ENCODE measurements at places on chromosomes 6 and 20.

GRCh38 chr6:19734519-19734918, 102.7 kb upstream of the ID4 start:
- no peak for DNase-seq

DNA sequence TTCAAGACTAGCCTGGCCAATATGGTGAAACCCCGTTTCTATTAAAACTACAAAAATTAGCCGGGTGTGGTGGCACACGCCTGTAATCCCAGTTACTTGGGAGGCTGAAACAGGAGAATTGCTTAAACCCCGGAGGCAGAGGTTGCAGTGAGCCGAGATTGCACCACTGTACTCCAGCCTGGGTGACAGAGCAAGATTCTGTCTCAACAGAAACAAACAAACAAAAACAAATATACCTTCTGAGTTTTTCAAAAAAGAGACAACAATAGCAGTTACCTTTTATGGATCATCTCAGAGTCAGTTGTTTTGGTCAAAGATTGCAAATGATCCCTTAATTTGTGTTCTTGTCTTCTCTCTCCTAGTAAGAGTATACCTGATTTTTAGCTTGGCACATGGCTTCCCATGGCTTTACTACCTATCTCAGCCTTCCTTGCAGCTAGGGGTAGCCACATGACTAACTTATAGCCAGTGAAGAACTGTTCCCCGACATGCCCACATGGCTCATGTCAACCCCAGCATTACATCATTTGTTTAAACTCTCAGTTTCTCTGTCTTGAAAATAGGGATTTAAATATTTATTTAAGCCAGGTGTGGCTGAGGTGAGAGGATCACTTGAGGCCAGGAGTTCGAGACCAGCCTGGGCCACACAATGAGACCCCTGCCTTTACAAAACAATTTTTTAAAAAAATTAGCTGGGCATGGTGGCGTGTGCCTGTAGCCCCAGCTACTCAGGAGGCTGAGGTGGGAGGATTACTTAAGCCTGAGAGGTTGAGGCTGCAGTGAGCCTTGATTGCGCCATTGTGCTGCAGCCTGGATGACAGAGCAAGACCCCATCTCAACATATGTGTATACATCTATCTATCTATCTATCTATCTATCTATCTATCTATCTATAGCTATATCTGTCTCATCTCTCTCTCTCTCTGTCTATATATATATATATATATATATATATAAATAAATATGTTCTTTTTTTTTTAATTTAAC, 25.0 kb upstream of the SLC9A8 start:
- DNase-seq: no peak

GRCh38 chr6:77123527-77123926, 339.8 kb downstream of the HTR1B start:
- no peak for DNase-seq

DNA sequence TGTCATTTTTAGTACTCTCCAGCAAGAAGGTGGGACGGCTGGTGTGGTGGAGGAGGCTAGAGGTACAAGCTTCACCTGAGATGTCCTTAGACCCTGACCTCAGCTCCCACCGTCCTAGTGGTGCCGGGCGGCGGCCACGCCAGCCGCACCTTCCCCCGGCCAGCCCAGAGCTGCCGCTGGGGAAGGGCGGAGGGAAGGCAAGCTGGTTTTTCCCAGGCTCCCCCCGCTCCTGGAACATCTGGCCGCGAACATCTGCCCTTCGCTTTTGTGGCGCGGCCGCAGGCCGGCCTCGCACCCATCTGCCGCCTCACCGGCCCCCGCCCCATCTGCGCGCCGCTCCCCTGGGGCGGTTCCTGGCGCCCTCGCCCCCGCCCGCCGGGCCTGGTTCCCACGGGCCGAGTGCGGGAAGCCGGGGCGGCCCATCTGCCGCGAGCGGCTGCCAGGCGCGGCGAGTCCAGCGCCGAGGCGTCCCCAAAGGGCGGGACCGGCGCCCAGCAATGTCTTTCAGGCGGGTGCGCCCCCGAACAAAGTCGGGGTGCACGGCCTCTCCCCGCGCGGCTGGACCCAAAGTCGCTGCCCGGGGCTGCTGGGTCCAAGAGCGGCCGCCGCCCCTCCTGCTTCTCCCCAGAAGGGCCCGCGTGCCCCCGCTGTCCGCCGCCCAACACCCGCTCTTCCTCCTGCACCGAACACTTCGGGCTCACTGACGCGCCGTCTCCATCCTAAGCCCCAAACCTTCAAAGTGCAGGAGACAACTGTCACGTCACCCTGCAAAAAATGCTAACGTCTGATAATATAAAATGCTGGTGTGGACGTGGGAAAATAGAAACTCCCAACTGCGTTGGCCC, 17.3 kb upstream of the ID1 start:
- DNase-seq: no peak

- DNase-seq: no peak
Measured at GRCh38 chr6:99846006-99846405, 148.0 kb downstream of the MCHR2 start.

DNA sequence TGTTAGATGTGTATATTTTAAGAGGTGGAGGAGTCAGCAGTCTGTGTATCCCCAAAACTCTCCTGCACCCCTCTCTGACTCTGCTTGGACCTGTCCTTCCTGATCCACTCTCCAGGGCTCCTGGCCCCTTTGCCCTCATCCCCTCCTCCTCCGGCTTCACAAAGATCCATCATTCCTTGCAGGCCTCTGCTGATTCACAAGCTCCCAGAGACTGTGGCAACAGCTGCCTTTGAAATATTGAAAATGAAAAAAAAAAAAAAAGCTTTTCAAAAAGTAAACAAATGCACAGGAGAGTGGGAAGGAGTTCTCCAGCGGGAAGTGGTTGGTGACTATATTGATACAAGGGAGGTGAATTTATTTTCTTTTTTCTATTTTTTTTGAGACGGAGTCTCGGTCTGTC, 330.2 kb upstream of the SULF2 start:
- DNase-seq: no peak

- no peak for DNase-seq
Measured at GRCh38 chr6:2171728-2172127, 73.7 kb downstream of the GMDS start.

DNA sequence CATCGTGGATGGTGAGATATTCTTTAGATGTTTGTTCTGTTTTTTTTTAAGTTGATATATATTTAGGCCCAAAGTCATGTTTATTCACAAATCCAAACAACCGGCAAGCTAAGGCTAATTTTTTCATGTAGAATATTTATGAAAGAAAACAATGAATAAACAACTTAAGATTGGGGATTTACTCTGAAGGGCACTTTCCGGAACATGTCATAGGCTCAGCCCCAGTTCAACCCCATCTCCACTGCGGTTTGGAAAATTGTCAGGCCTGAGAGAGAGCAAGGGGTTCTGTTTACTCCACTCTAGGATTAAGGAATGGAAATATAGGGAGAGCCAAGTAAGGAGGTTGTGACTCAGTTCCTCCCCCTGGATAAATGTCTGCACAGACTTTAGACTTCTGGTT, 18.3 kb downstream of the RPS6KA2 start:
- no peak for DNase-seq

DNA sequence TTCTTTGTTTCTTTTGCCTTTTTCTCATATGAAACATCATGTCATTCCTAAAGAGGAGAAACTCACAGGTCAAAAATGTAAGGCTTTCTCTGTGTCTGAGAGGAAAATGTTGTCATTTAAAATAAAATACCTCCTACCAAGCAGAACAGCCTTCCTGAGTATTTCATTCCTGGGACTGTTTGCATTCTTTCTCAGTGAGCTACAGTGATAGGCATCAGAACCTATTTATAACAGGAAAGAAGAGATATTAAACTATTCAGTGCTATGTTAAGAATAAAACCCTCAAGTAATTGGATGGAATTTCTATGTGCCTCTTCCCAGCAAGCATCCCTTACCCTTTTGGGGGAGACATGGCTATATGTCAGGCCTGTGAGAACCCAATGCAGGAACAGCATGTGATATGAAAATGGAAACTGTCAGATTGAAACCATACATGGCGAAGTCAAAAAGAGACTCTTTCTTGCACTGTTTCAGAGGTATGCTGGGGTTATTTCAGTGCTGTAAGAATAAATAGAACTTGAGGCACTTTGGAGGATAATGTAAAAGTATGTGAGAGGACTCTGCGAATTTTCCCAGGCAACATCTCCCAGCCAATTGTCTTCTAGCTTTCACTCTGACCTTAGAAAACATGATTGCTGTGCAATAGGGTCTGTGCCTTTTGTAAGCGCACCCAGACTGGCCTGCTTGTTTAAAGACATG, 133.8 kb upstream of the CCN2 start:
- no peak for DNase-seq

GRCh38 chr20:59988141-59988540, 29.9 kb downstream of the CDH26 start:
- DNase-seq: no peak

DNA sequence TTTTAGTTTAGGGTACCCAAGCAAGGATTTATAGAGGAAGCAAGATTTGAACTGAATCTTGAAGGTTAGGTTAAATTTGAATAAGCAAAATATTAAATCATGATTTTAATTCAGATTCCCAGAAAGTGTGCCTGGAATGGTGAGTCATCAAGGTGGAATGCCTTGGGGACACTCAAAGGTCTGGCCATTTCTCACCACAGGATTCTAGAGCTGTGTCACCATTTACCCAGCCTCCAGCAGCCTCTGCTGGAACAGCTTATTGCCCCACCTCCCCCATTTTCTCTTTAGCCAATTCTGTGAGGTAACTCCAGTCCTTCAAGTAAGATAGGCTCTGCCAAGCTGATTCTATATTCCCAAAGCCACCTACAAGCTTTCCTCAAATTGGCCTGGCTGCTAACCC, 181.4 kb downstream of the SIM1 start:
- DNase-seq: no peak

GRCh38 chr6:155954149-155954548, 498.5 kb upstream of the NOX3 start:
- no peak for DNase-seq

DNA sequence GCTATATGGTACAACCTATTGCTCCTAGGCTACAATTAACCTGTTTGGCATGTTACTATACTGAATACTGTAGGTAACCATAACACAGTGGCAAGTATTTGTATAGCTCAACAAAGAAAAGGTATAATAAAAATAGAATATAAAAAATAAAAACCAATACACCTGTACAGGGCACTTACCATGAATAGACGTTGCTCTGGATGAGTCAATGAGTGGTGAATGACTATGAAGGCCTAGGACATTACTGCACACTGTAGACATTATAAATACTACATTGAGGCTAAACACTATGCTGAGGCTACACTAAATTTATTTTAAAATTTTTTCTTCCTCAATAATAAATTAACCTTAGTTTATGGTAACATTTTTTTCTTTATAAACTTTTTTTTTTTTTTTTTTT, 18.6 kb downstream of the ELOVL5 start:
- no peak for DNase-seq

DNA sequence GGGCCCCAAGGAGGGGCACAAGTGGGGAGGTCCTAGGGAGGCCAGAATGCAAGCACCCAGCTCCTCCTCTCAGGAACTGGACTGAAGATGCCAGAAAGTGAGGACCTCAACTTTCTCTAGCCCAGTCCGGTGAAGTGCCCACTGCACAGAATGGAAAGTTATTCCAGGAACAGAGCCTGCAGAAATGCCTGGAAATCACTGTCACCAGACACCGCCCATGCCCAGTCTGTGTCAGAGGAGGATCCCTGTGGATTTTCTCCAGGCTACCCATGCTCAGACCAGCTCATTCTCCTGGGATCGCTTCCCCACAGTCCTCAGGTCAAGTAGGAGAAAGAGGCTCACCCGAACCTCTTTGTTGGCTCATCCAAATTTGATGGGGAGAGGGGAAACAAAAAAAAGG, 6.5 kb downstream of the PRPH2 start:
- DNase-seq: no peak

DNA sequence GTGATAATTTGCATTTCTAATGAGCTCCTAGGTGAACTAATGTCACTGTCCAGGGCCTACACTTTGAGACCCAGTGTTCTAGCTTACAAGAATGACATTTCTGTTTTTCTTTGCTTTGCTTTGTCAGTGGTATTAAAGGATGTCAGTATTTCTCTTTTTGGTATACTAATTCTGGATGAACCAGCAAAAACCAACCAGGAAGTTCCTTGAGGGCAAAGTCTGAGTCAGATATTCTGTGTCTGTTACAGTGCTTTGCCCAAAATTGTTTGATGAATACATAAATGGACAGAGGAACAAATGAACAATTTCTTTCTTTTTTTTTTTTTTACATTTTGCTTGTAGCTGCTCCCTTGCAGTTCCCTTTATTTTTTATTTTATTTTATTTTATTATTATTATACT, 15.4 kb downstream of the COQ3 start:
- no peak for DNase-seq

GRCh38 chr6:52146851-52147445, 39.2 kb upstream of the IL17A start:
- DNase-seq: no peak

DNA sequence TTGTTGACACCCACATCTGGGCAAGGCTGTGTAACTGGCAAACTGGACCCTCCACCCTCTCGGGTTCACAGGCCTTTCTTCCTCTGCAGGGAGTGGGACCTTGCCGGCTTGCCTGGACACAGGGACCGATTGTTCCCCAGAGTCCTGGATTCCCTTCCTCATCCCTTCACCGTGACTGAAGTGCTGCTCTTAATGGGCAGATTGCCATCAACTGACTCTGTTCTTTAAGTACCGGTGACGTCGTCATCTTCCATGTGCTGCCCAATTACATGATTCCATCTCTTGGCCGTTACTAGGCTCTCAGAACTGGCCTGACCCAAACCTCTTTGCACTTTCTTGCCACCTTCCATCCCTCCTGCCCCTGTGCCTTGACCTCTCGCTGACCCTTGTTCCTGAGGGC, 85.4 kb downstream of the EYA4 start:
- DNase-seq: no peak

DNA sequence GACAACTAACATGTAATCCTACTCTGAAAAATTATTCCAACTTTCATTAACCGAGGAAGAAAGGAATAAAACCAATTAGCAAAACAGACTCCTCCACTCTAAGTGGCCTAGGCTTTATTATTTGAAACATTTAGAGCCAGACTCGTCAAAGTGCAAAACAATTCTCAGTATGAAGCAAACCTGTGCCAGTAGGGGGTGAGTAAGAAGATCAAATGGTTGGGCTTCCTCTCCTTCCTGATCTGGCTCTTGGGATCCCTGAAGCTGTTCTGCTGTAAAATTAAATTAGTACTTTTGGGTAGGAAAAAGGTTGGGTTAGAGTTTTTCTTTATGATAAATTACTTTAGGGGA, 177.6 kb upstream of the MAN1A1 start:
- DNase-seq: no peak

- DNase-seq: no peak
Measured at GRCh38 chr20:20338133-20338730, 29.7 kb upstream of the INSM1 start.

DNA sequence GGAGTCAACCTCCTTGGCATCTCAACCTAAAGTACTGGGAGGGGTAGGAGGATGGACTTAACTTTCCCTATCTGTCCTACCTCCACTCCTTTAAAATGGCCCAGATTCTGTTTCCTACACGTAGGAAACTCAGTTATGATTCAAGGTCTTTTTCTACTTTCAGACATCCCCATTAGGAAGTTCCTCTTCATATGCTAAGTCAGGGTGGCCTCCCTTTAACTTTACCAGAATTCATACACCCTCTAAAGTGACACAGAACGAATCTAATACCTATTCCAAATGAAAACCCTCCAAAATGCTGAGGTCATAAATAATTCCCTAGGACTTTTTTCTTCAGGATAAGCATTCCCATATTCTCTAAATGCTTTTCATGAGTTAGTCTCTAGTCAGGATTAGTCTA, 15.6 kb downstream of the ARG1 start:
- DNase-seq: no peak
